ENCODE measurements at places on chromosomes 12 and 14.

DNA sequence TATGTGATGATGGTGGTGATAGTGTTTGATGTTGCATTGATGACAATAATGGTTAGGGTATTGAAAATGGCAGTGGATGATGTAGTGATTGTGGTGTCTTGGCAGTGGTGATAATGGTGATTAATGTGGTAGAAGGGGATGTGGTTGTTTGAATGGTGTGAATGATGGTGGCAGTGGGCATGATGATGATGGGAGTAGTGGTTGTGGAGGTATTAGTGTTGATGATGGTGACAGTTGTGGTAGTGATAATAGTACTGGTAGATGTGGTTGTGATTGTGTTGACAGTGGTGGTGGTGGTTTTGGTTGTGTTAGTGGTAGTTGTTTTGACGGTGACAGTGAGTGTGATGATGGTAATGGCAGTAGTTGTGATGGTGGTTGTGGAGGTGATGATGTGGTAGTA, 1049.0 kb downstream of the VRK1 start:
- no peak for DNase-seq

- DNase-seq, result no peak
These were observed 55.3 kb downstream of the KCNC2 start for GRCh38 chr12:75154388-75154787.

GRCh38 chr14:99462210-99462609, 18.4 kb downstream of the SETD3 start:
- DNase-seq, result no peak

DNA sequence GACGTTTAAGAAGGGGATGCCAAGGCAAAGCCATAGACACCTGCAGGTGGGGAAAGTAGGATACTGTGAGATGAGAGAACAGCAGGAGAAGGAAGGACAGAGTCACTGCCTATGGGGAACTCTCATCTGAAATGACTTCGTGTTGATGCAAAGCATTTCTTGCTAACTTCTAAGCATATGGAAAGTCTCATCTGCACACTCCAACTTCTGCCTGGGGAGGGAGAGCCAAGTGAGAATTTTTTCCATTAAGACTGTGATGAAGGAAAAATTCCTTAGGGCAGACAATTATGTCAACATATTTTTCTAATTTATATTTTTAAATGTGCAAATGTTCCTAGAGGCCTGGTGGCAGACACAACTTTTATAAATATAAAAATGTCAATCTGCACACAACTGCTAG, 115.3 kb downstream of the IPO8 start:
- DNase-seq, result no peak

DNA sequence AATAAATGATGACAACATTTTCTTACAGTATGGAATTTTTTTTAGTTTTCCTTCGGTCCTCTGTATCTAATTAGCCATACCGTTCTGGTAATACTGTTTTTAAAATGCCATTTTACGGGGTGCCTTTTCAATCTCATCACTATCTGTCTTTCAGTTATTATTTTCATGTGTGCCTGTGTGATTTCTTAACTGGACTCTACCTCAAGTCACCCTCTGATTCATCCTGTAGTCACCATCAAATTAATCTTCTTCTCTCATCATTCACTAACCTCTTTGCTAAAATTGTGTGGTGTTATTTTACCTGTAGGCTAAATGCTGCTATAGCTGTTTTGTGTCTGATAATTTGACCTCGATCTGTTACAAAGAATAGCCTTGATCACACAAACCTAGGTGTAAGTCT, 16.0 kb upstream of the CCT2 start:
- DNase-seq, result no peak

GRCh38 chr12:67720351-67720856, 71.9 kb downstream of the DYRK2 start:
- DNase-seq, result no peak

GRCh38 chr14:96953087-96953874, 156.1 kb downstream of the VRK1 start:
- no peak for DNase-seq

DNA sequence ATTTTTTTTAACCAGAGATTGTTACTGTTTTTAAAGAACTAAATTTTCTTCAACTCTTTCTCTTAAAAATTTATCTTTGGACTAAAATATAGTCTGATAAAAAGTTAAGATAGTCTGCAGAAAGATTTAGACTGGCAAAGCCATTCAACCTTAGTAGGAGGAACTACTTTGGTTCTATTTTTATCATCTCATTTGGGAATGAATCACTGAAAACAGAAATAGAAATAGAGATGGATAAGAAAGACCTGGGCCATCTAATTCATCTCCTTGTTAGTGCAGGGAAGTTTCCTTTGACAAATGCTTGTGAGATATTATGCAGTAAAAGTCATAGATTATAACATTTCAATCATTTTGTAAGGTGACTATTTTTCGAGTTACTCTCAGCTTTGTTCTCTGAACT, 263.2 kb upstream of the NPAS3 start:
- DNase-seq, result no peak

DNA sequence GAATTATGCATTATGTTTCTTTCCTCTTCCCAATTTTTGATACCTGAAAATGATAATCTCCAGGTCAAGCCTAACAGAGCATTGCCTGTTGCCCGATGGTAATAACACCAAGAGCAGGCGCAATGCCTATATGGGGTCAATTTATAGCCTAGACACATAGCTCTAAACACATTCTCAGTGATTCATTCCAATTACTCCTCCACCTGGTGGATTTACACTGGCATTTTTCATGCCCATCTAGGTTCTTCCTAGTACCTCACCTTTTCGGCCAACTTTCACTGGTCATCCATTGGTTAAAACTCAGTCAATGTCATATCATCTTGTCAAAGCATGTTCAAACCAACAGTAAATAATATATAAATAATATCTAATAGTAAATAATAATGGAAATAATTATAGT, 53.1 kb downstream of the EIF2S3B start:
- DNase-seq, result no peak

- DNase-seq, result no peak
These were observed 16.0 kb upstream of the SLC38A2 start for GRCh38 chr12:46388427-46389021.

DNA sequence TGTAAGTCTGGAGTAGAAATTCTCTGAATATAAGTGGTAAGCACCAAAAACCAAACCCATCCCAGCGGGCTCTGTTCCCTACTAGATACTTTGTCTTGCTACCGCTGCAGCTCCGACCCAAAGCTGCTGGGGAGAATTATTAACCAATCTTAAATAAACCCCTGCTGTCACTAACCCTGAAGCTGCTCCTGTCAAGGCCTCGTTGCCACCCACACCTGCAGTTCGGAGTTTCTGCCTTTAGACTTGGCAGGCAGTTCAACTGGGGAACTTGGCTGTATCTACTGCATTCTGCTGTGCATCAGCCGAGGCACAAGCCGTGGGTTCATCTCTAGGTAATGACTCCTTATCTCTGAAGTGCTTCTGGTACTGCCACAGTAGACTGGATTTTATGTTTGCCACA, 55.5 kb downstream of the PPM1A start:
- no peak for DNase-seq

DNA sequence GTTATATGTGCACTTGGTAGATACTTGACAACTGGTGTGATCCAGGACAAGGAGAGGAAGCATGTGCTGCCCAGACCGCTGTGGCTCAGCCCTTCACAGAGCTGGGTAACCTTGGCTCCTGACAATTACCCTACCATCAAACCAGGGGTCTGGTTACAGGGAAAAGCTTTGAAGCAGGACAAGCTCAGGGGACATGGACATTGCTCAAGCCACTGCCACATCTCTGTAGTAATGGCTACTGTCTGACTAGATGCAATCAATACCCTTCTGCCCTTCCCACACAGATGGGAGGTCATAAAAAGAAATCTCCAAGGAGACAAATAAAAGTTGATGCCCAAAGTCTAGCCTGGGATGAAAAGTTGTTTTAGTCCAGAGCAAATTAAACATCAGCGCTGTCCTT, 577.4 kb downstream of the MED13L start:
- no peak for DNase-seq

DNA sequence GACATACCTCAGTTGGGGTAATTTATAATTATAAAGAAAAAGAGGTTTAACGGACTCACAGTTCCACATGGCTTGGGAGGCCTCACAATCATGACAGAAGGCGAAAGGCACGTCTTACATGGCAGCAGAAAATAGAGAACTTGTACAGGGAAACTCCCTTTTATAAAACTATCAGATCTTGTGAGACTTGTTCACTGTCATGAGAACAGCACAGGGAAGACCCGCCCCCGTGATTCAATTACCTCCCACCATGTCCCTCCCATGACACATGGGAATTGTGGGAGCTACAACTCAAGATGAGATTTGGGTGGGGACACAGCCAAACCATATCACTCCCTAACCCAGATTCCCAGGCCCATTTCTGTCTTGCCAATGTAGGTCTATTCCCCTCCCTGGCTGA, 22.1 kb downstream of the MYO1H start:
- DNase-seq, result no peak

DNA sequence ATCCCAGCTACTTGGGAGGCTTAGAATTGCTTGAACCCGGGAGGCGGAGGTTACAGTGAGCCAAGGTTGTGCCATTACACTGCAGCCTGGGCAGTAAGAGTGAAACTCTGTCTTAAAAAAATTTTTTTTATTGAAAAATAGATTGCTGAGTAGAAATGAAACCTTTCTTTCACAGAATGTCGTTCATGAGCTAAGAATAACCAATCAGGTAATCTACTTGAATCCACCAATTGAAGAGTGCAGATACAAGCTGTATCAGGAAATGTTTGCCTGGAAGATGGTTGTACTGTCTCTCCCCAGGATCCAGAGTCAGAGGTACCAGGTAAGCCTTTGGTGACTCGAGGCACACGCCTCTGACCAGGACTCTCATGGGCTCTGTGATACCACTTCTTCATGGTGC, 27.0 kb downstream of the DYNC1H1 start:
- DNase-seq, result no peak

DNA sequence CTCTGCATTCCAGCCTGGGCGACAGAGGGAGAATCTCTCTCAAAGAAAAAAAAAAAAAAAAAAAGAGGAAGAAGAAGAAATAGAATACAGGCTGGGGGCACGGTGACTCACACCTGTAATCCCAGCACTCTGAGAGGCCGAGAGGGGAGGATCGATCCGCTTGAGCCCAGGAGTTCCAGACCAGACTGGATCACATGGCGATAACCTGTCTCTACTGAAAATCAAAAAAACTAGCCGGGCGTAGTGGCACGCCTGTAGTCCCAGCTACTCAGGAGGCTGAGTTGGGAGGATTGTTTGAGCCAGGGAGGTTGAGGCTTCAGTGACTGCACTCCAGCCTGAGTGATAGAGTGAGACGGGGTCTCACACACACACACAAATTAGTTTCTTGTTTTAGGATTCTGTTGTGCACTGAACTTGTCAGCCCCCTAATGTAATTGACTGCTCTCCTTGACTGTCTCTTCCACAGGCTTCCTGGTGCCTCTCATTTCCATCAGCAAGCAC, 963 bp upstream of the TINF2 start:
- no peak for DNase-seq

DNA sequence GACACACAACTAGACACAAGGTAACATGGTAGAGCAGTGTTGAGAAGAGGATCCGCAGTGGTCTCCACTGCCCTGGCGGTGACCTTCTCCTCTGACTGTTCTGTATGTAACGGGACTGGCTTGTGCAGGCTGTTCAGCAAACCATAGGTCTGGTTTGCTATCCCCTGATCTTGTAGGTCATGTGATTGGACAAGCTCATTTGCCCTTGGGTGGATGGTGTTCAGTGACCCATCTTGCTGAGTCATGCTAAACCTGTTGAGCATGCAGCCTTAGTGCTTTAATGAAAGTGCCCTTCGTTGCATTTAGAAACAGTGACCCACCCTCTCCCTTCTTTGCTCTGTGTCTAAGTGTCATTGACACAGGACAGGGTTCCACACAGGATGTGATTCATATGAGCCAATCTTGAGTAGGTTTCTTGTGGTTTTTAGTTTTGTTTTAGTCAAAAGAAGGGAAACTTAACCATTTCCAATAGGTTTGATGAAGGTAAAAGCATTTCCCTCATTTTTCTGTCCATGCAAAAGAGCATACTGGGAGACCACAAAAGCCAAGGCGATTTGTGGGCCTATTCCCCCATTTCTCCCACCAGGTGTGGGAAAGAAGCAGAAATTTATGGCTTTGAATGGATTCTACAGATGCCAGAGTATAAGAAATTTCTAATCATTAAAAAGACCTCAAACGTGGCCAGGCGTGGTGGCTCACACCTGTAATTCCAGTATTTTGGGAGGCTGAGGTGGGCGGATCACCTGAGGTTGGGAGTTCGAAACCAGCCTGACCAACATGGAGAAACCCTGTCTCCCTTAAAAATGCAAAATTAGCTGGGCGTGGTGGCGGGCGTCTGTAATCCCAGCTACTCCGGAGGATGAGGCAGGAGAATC, 32.6 kb upstream of the HIF1A start:
- DNase-seq, result no peak

DNA sequence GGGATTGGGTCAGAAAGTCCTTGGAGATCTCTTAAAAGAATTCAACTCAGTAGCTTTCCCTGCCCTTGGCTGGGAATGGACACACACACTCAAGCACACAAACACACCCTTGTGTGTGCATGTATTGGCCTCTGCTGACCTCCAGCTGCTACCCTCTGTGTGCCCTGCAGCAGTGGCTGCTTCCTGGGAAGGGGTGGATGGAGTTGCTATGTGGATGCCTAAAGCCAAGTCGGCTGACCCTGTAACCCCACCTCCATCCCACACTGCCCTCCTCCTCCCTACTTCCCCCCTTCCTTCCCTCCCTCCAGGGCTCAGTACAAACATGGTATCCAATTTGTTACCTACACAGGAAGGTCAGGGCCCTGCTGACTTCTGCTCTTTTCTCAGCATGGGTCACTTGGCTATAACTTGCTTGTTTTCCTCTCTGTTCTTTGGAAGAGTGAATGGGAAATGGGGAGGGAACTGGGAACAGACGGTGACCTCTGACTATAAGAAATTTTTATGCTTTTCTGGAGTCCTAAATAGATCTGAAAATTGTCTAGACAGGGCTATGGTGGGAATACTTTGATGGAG, 351.6 kb upstream of the TBX3 start:
- no peak for DNase-seq

DNA sequence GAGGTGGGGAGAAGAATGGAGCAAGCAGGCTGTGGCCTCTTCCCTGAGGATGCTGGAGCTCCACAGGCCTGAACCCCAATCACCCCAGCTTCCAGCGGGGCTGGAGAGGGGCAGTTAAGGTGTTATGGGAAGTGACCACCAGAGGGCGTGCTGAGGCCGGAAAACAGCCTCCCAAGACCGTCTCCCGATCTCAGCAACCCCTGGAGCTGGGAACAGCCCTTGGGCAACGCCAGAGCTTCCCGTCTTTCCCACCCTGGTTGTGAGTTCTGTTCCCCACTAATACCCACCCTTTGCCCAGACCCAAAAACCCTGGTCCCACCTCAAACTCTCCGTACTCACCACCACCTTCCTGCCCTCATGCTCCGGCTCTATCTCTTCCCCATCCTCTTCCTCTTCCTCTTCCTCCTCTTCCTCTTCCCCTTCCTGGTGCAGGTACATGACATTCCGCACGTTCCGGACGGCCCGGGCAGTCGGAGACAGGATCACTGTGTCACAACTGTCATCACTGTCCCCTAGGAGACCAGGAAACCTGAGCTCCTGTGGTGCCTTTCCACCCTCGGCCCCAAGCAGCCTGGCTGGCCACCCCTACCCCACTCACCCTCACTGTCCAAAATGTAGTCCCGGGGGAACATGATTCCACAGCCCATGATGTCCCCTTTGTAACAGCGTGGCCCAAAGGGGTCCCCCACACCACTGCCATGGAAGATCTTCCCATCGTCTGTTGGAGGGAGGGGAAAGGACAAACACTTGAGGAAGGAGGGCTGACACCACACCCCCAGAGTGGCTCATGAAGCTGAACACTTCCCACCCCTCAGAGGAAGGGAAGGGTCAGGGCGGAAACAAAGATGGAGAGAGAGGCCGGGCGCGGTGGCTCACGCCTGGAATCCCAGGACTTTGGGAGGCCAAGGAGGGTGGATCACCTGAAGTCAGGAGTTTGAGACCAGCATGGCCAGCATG, 12.9 kb downstream of the SPRYD3 start:
- DNase-seq, result no peak

Data from NCI-H1436 treated with DMSO at 0.1 percent for 48 hours (cell line).